ENCODE measurements at places on chromosomes 2 and 18.

- DNase-seq, result peak; percentile 68
Observed at GRCh38 chr2:220224691-220225543, 597.5 kb downstream of the SLC4A3 start.

- DNase-seq, result no peak
Observed at GRCh38 chr2:13537771-13538349, 821.1 kb downstream of the TRIB2 start.

GRCh38 chr2:188610827-188611226 is 319.2 kb downstream of the GULP1 start:
- DNase-seq, result no peak

DNA sequence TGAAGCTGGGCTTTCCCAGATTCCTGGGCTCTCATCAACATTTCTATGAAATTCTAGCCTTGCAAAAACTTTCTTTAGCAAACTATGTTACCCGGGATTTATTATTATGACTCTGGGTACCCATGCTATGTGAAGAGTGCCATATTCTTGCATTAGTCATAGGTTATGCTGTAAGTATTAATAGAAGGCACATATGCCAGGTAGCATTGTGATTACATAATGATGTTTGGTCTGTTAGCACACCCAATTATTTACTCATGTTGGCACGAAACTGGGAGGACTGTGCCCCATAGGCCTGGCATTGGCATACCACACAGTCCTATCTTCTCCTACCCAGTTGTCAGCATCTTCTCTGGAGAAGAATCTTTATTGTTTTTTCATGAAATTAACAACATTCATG is 171.0 kb downstream of the SLC4A3 start:
- no peak for DNase-seq

DNA sequence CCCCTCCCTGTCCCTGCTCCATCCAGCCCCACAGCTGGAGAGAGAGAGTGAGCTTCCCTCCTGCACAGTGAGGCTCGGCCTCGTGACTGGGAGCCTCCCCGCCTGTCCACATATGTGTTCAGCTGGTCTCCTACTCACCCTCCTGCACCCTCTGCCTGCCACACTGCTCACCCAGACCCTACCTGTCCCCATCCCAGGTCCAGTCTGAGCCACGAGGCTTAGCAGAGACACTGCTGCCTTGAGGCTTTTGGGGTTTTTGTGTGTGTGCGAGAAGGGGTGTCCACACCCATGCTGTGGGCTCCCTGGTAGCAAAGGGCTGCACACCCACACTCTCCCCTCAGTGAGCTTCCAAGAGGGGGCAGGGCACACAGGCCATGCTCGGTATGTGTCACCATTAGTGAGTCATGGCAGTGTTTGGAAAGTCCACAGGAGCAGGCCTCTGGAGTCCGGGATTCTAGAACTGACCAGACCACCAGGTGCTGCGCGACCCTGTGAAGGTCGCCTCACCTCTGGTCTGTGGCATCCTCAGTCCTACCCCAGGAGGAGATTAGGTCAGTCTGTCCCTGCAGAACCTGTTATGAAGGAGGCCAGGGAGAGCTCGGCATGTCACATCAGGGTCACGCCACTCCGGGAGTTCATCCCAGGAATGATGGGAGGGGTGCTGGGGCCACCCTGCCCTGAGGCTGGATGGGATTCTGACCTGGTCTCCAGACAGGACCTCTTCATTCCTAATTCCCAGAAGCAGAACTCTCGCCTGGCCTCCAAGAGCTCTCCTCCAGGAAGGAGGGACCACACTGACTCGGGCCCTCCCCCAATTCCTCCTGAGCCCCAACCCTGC is 39.9 kb upstream of the SMAD7 start:
- no peak for DNase-seq

DNA sequence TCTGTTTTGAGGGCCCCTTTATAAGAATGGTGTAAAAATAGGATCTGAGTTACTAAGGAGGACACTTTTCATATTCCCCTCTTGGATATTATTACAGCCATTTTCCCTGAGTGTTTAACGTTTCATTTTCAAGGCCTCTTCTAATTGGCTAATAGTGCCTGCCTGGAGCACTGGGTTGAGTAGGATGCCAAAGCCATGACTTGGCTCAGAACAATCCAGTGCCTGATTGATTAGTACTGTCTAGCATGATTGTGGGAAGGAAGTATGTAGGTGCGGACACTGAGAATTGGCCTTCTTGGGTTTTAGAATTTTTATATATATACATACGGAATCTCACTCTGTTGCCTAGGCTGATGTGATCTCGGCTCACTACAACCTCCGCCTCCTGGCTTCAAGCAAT is 66.1 kb downstream of the NAB1 start:
- no peak for DNase-seq

DNA sequence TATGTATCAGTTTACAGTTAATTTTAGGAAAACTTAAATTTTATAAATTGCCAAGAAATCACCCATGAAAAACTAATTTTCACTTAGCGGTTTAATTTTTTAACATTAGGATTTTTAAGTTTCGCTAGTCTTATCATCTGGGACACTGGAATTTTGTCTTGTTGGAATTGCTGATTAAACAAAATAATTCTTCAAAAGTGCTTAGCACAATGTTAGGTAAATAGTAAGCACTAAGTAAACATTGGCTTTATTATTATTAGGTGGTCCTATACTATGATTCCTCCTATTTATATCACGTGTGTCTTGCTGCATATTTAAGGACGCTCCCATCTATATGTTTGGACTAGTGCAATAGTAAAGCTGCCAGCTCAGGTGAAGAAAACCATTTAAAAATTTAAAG is 54.6 kb upstream of the MAP4K3 start:
- DNase-seq, result no peak

GRCh38 chr2:231891514-231891905 is 34.7 kb downstream of the NPPC start:
- no peak for DNase-seq

- no peak for DNase-seq
Observed at GRCh38 chr18:14093307-14093915, 38.8 kb downstream of the ZNF519 start.

GRCh38 chr18:58375051-58375450 is 253.8 kb downstream of the ALPK2 start:
- no peak for DNase-seq

GRCh38 chr2:134244086-134244485 is 9.8 kb upstream of the MGAT5 start:
- DNase-seq, result no peak

DNA sequence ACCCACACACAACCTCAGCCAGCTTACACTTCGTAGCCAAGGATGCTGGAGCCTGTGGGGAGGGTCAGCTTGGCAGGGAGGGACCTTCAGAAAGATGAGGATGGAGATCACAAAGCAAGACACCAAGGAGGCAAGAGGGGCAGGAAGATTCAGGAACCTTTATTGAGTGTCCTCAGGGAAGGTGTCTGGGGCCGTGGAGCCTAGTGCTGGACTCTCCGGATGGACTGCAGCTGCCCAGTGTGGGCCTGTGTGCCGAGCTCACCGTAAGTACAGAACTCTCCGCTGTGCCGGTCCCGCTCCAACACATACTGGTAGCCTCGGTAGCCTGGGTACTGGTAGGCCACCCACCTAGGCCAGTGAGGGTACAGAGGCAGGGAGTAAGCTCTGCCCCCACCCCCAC is 3.2 kb downstream of the CRYBA2 start:
- DNase-seq, result no peak

- no peak for DNase-seq
Observed at GRCh38 chr2:133262893-133263292, 305.4 kb downstream of the NCKAP5 start.

- DNase-seq, result no peak
Observed at GRCh38 chr2:170106102-170106840, 71.7 kb upstream of the MYO3B start.

- DNase-seq, result no peak
Observed at GRCh38 chr18:74793746-74794145, 196.1 kb downstream of the ZNF407 start.

DNA sequence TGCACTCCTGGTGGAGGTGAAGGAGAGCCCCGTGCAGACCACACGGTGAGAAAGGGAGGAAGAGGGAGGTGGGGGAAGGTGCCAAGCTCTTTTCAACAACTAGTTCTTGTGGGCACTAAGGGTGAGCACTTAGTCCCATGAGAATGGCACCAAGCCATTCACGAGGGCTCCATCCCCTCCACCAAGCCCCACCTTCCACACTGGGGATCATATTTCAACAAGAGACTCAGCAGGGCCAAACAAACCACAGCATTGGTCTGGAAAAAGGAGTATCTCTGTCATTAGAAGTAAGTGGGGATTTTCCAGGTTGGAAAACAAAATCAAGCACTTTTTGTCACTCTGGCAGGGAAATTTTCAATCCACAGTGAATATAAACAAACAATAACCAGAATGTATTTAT is 38.4 kb downstream of the ZAP70 start:
- no peak for DNase-seq

DNA sequence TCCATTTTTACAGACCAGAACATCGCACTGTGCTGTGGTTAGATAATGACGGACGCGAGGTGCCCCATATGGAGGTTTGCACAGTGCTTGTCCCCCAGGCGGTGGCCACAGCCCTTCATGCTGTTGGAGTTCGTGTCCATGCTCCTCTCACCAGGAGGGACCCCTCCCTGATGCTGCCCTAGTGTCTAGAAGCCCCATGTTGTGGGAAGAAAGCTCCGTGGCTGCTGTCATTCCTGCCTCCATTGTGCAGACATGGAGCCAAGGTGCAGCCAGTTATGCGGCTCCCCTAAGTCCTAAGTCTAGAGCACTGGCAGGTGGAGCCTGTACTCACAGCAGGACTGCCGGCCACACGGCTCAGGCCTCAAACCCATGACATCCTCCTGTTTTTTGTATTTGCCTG is 464.9 kb downstream of the EIPR1 start:
- no peak for DNase-seq

GRCh38 chr18:8949206-8949605 is 153.3 kb upstream of the NDUFV2 start:
- DNase-seq, result no peak

DNA sequence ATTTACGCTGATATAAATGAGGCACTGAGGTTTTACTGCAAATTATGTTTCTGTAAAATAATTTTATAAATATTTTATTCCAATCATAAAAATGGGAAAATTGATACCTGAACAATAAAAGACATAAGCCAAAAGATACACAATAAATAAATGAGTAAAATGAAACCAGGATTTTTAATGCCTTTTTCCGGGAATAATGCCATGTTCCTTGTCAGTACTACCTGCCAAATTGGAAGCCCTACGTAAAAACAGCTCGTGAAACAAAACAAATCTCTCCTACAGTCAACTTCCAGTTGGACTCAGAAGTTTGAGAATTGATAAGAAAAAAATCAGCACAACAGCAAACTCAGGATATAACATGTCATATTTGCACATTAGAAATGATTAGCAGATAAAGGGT is 18.0 kb downstream of the GALNT3 start:
- no peak for DNase-seq
